ENCODE measurements at places on chromosomes 3 and 15.

GRCh38 chr15:78142332-78142731 lies 6.8 kb upstream of the IDH3A start:
- no peak for DNase-seq

DNA sequence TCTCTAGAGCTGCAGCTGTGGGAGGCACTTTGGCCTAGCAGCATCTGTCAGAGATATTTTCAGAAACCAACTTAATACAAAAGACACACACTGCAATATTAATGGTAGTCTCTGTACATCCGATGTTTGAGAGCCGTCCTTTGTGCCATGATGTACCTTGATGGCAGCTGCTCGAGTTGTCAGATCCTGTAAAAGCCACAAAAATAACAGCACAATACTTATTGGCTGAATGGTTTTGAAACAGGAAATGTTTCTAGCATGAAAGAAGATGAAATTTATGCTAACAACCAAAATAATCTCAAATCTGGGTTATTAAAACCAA lies 445.5 kb upstream of the TBL1XR1 start:
- no peak for DNase-seq

DNA sequence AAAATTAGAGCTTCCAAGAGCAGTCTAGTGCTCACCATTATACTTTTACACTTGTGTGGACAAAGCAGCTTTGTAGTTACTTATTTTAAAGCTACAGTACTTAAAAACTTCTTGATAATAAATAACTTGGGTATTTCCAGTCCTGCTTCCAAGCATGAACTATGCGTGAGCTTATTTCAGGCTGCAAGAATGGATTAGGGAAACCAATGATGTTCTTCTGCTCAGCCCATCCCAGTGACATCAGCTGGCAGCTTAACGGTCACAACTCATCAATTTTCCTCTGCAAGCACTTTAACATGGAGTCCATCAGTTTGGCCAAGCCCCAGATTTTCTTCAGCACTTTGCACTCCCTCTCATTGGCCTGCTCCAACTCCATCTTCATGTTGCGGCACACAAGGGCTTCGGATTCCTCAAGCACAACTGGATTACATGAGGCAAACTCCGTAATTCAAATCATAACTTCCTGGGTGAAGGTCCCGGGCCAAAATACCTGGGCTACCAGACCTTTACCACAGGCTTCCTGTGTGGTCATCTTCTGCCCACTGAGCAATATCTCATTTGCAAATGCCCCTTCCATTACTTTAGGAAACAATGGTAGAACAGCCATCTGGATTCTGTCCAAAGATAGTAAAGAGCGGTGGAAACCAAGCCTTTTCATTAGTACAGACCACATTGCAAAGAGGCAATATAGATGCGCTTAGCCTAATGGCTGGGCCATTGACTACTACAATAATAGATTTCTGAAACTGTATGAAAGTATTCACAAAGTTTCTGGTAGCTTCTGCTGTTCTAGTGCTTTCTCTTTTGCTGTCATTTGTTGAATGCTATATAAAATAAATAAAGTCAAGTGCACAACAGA lies 87.5 kb upstream of the DAZL start:
- no peak for DNase-seq

- DNase-seq, result no peak
Observed at GRCh38 chr3:186506857-186507256, 37.3 kb downstream of the CRYGS start.

DNA sequence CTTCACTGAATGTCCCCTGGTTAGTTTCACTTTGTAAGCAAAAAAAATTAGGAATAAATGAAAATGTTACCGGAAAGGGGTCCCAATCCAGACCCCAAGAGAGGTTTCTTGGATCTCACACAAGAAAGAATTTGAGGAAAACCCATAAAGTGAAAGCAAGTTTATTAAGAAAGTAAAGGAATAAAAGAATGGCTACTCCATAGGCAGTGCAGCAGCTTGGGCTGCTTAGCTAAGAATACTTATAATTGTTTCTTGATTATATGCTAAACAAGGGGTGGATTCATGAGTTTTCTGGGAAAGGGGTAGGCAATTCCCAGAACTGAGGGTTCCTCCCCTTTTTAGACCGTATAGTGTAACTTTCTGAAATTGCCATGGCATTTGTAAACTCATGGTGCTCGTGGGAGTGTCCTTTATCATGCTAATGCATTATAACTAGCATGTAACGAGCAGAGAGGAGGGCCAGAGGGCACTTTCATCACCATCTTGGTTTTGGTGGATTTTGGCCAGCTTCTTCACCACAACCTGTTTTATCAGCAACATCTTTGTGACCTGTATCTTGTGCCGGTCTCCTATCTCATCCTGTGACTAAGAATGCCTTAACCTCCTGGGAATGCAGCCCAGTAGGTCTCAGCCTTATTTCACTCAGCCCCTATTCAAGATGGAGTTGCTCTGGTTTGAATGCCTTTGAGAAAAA lies 41.0 kb upstream of the CMSS1 start:
- no peak for DNase-seq

DNA sequence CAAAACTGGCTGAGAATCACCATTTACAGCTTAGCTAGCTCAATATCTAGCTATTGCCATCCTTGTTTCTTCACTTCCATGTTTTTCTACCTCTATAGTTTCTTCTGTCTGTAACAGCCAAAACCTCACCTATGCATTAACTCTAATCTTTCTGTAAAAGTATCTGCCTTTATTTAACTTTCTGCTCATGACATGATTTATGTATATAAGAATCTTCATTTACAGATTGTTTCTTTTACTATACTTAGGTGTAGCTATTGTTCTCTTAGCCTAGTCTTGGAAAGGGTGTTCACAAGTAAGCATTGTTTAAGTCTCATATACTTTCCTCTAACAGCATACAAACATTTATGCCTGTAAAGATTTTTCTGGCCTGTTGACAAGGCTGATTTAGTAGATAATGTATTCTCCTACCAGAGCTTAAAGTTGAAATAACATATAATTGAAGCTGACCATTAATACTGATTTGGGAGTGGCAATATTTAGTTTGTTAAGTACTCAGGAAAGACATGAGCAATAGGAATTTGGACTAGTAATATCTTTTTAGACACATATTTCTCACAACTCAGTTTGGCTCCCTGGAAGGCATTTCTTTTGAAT lies 9.4 kb downstream of the FILIP1L start:
- no peak for DNase-seq

DNA sequence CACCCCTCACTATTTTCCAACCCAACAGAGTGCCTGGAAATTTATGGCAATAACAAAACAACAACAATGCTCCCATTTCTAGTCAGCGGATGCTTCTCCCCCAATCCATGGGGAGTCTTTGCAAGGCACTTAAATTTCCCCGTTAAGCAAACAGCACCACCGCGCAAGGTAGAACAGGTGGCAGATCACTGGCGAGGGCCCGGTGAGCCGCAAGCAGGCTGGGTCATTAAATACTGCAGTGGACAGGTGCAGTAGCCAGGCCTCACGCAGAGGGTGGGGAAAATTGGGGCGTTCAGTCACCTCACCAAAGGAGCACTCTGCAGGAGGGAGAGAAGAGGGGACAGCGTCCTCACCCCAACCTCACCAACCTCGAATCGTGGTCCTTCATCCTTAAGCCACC lies 147.5 kb downstream of the NTRK3 start:
- no peak for DNase-seq

GRCh38 chr3:4744405-4745234 lies 234.6 kb upstream of the BHLHE40 start:
- DNase-seq, result no peak

DNA sequence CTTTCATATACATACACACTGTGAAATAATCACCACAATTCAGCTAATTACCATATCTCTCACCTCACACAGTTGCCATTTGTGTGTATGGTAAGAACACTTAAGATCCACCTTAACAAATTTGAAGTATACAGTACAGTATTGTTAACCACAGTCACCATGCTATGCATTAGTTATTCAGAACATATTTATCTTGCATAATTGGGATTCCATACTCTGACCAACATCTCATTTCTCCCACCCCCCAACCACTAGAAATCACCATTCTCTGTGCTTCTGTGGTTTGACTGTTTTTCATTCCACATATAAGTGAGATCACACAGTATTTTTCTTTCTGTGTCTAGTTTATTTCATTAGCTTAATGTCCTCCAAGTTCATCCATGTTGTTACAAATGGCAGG lies 247.7 kb upstream of the CTNNB1 start:
- peak; percentile 74 for DNase-seq

- DNase-seq, result no peak
Observed at GRCh38 chr3:170421111-170421641, 2.5 kb downstream of the CLDN11 start.

GRCh38 chr3:88195951-88196434 lies 46.2 kb downstream of the C3orf38 start:
- no peak for DNase-seq

GRCh38 chr3:126498929-126499328 lies 18.6 kb downstream of the UROC1 start:
- no peak for DNase-seq

DNA sequence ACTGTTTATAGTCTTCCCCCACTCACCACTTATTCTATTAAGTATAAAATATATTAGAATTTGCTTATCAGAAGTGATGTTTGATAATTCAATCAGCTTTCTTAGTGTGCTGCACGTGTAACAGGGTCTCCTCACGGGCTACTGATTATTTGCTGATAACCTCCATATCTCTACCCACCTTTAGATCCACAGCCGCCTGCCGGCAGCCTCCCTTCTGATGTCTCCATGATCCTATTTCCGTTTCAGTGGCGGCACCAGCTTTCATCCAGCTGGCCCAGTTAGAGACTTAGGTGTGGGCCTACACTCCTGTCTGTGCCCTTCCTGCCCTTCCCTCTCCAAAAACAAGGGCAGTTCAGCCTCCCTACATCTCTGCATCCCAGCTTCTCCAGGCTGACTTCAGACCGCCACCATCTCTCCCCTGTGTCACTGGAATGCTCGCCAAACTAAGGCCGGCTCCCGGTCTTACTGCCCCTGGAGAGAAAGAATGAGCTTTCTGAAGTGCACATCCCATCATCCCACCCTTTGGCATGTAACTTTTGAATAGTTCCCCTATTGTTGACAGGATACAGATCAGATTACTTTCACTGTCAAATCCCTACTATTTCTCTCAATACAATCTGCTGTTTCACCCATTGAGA lies 76.6 kb upstream of the PRTG start:
- DNase-seq, result no peak

DNA sequence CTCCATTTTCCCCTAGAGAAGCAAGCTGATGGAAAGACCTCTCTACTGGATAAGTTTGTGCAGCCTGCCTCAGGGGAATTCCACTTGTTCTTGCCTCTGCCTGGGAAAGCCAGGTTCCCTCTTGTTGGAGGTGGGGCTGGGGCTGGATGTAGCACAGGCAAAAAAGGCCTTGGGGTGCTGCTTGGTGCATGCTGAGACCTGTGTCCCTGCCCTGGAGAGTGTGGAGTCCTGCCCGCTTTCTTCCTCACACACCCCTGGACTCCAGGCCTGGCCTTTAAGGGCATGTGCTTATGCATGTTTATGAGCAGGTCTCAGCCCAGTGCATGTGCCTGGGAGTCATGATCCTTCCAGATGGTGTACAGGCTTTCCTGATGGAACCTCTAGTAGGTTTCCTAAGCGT lies 23.5 kb upstream of the JMJD7 start:
- no peak for DNase-seq

GRCh38 chr15:71777216-71777943 lies 33.0 kb upstream of the NR2E3 start:
- no peak for DNase-seq

- DNase-seq, result peak; percentile 45
Observed at GRCh38 chr3:171784387-171784786, 25.9 kb downstream of the PLD1 start.

GRCh38 chr3:170809007-170809974 lies 60.7 kb downstream of the RPL22L1 start:
- DNase-seq, result peak; percentile 64

DNA sequence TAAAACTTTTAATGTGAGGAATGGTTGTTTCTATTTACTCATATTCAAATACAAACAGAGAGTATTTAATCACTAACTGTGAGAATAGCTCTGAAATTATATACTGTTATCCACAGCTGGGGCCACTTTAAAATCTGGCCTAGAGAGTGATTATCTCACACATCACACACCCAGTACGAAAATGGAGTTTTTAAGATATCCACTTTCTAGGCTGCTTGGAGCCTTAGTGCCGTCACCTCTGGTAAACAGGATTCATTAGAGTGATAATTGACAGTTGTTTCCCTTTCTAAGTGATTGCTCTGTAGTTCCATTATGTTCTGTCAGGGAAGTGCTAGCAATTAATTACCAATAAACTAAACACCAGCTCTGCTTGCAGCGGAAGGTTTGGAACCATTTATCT lies 942.4 kb downstream of the FHIT start:
- DNase-seq, result no peak

DNA sequence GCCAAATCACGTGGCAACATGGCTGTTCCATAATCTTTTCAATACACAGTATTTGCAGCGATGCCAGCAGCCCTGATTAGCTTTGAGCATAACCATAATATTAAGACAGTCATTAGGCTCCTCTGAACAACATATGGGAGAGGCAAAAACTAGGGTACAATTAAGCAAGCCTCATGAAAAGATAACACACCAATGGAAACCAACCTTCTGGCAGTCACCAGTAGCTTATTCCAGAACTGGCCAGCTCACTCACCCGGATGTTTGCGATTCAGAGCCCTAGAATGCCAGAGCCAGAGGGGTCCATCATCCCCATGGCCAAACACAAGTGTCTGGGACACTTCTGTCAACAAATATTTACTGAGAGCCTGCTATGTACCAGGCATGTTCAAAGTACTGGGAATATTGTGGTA lies 48.8 kb upstream of the PLXND1 start:
- no peak for DNase-seq

GRCh38 chr15:48177766-48178647 lies at the start of gene MYEF2:
Gene MYEF2 (minus strand): TSS chr15:48178295. CDS start chr15:48178237, 58 bp downstream.
- peak; percentile 47 for DNase-seq

GRCh38 chr15:51709031-51709430 lies 27.7 kb downstream of the SCG3 start:
- DNase-seq, result no peak

DNA sequence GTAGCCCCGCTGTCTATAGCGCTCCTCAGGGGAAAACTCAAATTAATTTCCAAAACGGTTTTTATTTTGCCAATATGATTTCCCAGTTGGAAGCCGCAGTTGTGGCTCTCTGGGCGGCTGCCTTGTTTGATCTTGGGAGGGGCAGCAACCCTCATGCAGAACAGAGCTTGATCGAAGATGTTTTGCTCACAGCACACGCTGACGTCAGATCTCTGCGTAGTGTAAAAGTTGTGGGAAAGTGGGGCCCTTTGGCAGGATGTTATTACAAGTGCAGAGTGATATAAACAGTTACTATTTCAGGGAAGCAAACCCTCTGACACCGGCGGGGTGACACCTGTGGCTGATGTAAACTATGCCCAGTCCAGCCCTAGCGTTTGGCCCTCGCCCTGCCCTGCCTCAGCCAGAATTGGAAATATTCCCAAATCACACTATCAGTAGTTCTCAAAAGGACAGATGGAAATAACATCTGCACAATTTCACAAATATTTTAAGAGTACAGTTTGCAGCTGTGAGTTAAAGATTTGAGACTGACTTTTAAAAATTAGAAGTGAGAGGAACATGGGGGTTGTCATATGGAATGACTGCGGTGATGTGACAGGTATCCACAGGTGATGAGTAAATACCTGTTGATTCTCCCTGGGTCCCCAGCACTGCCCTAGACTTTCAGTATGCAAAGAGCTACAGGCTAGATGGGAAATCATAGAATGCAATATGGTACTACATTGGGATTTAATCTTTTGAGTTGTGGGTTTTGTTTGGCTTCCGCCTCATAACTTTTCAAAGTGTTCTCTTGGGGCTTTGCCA lies 1.7 kb downstream of the SYNM start:
- DNase-seq, result no peak

- DNase-seq, result no peak
Observed at GRCh38 chr3:150666167-150666566, 37.6 kb downstream of the ERICH6 start.
